CD4-positive, alpha-beta T cell treated with Interleukin-17A for 4 hours (primary cell): ENCODE measurements at places on chromosomes 1 and 21.

GRCh38 chr1:40014812-40015594 lies 25.5 kb upstream of the CAP1 start:
- DNase-seq, result no peak

GRCh38 chr1:95084317-95085176 lies 11.8 kb upstream of the ALG14 start:
- DNase-seq, result peak; percentile 39

GRCh38 chr1:41192456-41193178 lies 49.5 kb downstream of the SCMH1 start:
- DNase-seq, result no peak

DNA sequence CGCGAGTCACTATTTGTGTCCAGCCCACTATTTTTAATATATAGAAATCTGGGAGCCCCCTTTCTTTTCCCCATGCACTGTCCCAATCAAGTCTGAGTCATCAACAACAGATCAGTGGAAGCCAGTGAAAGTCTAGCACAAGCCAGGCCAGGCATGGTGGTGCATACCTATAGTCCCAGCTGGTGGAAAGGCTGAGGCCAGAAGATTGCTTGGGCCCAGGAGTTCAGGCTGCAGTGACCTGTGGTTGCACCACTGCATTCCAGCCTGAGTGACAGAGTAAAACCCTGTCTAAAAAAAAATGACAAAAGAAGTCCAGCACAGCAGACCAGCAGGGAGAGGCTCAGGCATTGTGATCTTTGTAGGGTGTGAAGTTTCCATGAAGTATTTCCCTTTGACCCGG lies 9.0 kb upstream of the RPL5 start:
- DNase-seq, result no peak

DNA sequence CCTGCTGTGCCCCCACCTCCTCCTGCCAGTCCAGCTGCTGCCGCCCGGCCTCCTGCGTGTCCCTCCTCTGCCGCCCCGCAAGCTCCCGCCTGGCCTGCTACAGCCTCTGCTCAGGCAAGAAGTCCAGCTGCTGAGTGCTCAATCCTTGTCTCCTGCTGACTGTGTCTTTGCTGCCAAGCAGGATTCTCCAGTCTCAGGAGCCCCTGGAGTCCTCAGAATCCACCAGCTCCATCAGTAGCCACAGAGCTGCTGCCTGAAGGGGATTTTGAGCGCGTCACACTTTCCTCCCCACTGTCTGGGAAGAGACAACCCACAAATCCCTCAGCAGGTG lies 973 bp downstream of the KRTAP10-11 start:
- DNase-seq, result no peak

- DNase-seq, result no peak
These were observed 19.8 kb upstream of the C1orf21 start for GRCh38 chr1:184366997-184367396.

GRCh38 chr1:204461331-204462228 lies 33.0 kb downstream of the PIK3C2B start:
- DNase-seq, result peak; percentile 55

- no peak for DNase-seq
These were observed 340.0 kb downstream of the NPHP4 start for GRCh38 chr1:5651964-5652821.

DNA sequence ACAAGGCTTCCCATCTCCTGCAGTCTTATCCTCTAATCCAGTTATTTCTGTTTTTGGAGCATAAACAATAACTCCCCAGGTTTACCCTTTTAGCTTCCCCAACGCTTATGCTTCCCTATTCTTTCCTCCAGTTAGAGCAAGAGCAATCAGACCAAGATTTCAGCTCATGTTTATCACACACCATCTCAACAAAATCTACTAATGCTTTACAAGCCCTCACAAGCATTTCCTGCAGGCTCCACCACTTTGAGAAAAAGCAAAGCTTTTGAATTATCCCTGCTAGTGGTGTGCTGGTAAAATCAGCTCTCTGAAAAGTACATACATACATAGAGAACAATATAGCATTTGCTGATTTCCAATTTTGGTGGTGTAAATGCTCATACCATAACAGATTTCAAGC lies 92.9 kb downstream of the EDEM3 start:
- no peak for DNase-seq

- DNase-seq, result no peak
These were observed 158.8 kb downstream of the KAZN start for GRCh38 chr1:14757286-14757625.

DNA sequence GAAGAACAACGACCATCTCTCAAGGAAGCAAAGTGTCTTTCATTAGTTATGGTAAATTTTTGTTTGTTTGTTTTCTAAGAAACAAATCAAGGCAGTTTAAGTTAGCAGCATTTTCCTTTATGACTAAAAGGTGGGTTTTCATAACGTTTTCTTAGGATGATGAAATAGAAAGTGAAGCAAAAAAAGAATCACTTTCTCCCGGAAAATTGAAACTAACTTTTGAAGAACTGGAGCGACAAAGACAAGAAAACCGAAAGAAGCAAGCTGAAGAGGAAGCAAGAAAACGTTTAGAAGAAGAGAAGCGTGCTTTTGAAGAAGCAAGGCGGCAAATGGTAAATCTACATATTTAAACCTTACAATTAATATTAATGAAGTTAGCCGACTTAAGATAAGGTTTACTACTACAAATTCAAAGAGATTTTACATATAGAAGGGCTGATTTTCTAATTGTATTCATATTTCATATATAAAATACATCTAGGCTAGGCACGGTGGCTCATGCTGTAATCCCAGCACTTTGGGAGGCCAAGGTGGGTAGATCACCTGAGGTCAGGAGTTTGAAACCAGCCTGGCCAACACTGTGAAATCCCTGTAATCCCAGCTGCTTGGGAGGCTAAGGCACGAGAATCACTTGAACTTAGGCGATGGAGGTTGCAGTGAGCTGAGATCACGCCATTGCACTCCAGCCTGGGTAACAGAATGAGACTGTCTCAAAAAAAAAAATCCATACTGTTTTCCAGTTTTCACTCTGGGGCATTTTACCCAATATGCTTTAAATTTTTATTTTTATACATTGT lies 38.3 kb downstream of the NEXN start:
- DNase-seq, result no peak

DNA sequence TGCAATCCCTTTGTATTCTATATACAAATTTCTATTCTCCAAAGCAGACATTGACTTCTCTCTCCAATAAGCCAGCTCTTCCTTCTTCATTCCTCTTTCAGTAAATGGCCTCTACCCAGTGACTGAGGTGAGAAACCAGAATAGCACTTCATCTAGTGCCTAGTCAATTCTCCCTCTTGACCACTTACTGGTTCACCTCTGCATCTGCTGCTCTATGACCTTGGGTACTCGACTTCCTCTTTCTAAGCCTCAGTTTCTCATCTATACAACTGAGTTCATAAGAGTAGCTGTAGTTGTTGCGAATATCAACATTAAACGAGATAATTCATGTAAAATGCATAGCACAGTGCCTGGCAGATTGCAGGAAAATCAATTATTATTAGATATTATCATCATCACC lies 12.4 kb downstream of the LYST start:
- DNase-seq, result no peak

DNA sequence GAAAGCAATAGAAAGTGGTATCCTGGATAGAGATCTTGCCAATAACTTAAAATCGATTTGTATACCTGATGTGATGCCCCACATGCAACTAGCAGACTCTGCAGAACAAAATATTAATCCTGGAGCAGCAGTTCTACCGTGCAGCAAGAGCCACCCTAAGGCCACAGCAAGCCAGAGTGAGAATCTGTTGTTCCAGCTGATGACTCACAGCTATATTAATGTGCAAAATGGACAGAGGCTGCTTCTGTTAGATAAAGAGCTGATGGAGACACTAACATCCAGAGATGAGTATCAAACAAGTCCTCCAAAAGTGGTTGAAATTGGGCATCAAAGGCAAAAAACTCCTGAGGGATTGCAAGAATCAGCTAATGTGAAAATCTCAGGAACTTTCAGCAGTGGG lies 127.8 kb downstream of the MACF1 start:
- DNase-seq, result no peak

- no peak for DNase-seq
These were observed 123.7 kb downstream of the SMYD2 start for GRCh38 chr1:214404571-214405213.

DNA sequence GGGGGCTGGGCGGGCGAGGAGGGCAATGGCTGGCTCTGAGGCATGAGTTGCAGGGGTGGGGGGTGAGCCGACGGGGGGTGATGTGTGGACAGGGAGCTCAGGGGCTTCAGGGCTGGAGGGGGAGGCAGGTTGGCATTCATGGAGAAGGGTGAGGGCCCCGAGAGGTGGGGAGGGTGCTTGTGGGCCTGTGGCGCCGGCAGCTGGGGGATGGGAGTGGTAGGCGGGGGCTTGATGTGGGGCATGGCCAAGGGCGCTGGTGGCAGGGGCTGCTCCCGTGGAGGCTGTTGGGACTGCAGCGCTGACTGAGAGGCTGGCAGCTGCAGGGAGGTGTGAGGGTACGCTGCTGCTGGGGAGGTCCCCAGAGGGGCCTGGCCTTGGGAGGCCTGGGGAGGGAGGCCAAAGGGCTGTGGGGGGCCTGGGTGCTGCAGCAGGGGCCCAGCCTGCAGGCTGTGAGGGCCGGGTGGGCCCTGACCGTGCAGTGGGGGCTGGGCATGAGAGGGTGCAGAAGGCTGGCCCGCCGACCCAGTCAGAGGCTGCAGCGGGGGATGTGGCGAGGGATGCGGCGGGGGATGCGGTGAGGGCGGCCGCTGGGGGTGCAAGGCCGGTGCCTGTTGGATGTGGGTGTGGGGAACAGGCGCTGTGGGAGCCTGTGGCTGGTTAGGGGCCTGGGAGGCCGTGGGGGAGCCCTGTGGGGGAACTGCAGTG lies 42.7 kb downstream of the SLC45A1 start:
- DNase-seq, result no peak

GRCh38 chr1:221069178-221069903 lies 190.1 kb downstream of the HLX start:
- DNase-seq, result no peak

GRCh38 chr1:231446138-231446537 lies 24.1 kb upstream of the EGLN1 start:
- DNase-seq, result no peak

- DNase-seq, result no peak
These were observed 103.3 kb upstream of the KCND3 start for GRCh38 chr1:112092656-112093371.

DNA sequence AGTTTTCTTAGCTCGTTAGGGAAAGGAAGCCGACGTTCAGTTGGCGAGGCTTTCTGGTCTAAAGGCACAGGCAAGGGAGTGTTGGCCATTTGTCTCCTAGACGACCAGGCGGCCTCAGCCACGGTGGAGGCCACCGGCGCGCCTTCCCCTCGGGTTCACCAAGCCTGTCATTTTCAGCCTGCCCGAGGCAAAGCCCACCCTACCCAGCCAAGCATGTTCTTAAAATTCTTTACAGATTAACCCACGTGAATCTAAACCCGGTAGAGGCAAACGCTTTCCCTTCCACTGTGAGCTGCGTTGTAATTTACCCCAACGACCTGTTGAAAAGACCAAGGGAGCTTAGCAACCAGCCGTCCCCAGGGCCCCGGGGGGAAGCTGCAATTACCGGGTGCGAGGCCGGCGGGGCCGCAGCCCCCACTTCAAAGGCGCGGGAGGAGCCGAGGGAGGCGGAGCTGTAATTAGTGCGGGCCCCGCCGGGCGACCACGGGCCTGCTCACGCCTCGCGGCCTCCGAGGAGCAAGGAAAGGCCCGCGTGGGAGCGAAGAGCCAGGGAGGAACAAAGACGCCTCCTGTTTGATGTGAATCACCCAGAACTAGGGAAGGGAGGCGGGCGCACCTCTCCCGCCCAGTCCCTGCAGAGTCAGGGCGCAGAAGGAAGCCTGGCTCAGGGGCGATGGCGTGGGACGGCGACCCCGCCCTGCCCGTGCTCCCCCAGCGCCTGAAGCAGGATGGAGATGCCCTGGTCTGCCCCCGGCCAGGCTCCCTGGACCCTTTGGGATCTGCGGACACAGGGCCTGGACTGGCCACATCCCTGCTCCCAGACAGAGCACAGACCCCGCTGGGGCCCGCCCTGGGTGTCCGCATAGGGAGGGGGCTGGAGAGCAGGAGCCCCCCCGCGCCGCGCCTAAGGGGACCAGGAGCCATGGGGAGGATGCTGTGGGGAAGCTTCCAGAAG lies 12.1 kb upstream of the TSPEAR start:
- peak; percentile 34 for DNase-seq

GRCh38 chr1:213690341-213690917 lies 297.3 kb upstream of the PROX1 start:
- DNase-seq, result no peak

DNA sequence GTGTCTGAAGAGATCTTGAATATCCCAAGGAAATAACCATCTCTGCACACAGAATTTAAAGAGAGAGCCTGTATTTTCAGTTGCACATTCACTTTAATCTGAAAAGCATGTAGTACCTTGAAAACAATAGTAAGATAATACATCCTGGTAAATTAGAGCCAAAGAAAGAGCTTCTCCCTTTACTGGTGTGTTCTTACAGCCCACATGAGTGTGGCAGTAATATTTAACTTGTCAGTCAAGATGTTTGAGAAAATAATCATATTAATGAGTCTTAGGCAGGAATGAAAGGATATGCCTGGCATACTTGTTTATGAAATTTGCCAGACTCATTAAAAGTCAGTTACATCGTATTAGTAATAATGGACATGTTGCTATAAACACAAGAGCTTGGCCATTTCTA lies 908.4 kb upstream of the ADGRL4 start:
- DNase-seq, result no peak

DNA sequence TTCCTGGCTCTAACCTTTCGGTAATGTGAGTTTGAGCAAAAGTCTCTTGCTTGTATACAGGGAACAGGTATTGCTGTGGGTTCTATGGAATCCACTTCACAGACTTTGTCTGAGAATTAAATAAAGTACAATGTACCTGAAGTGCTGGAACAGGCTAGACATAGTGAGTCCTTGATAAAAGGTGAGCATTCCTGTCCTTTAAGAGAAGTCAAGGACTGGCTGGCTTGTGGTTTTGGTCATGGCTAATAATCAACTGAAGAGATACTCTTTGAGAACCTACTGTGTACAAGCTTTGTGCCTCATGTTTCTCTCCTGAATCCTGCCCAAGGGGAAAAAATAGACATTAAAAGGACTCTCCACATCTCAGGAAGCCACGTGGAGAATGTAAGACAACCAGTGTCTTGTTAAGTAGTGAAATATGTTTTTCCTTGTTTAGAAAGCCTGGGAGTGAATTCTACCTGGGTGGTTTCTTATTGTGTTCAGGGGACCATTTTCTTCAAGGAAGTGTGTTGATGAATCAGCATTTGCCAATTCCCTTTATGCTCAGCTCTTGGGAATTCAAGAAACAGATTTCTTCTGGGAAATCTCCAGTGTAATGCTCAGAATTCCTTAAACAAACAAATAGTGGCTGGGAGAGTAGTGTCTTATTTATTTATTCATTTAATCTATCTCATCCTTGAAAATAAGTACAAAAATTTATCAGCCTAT lies 55.2 kb upstream of the PLD5 start:
- DNase-seq, result no peak

- DNase-seq, result no peak
These were observed 1537.1 kb downstream of the PLA2G4A start for GRCh38 chr1:188365874-188366273.

- DNase-seq, result no peak
These were observed 15.9 kb downstream of the DUSP10 start for GRCh38 chr1:221725735-221726672.
